ELR (cell line): ENCODE measurements at places on chromosomes 11 and 22.

DNA sequence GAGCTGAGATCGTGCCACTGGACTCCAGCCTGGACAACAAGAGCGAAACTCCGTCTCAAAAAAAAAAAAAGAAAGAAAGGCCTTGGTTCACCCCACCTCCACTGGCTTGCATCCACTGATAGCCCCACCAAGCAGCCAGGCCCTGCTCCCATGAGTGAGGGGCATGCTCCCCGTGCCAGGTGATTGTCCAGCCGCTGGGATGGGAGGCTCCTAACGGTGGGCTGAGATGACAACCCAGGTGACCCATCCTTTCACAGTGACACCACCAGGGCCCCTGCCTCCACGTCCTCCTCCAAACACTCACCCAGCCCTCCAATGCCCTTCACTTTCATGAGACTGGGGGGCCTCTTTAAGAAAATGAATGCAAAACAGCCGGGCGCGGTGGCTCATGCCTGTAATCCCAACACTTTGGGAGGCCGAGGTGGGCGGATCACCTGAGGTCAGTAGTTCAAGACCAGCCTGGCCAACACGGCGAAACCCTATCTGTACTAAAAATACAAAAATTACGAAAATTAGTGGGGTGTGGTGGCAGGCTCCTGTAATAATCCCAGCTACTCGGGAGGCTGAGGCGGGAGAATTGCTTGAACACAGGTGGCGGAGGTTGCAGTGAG lies 8.6 kb upstream of the DERL3 start:
- no peak for DNase-seq

DNA sequence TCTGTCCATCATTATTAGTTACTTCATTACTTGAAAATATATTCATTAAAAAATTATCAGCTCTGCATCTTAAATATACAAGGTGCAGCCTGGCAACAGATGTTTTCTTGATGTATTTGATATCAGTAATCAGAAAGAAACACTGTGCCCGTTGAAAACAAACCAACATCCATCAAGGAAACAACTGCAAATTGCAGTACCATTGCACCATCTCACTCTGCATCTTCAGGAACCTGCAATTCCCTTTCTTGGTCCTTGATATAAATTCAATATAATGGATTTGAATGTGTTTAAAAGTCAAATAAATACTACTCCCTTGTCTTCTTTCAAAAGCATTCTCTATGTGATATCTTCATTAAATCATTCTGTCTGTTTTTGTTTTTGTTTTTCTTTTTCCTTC lies 1131.2 kb downstream of the FAM181B start:
- DNase-seq, result no peak

- peak; percentile 15 for DNase-seq
Measured at GRCh38 chr22:45859231-45860161, 117.5 kb downstream of the WNT7B start.

DNA sequence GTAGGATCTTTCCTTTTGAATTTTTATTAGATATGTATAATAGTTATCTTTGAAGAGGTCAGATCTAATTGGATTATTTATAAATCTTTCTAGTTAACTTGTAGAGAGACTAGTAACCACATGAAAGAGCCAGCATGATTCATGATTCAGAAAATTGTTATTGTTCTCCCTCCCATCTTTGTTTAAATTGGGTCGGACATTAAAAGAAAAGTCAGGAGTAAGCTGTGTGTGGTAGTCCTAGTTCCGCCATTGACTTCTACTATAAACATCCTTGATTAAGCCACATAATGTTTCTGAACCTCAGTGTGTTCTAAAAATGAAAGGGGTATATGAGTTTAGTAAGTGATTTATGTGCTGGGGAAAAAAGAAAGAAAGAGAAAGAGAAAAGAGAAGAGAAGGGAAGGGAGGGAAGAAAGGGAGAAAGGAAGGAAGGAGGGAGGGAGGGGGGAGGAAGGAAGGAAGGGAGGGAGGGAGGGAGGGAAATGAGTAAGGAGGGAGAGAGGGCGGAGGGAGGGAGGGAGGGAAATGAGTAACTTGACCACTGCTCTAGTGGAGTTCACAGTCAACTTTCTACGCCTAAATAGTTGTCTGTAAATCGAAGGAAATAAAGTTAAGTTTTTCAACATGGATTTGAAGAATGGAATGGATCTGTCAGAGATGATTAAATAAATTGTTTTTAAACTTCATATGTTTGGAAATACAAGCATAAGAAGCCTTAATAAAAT lies 32.9 kb downstream of the SIK2 start:
- peak; percentile 65 for DNase-seq

DNA sequence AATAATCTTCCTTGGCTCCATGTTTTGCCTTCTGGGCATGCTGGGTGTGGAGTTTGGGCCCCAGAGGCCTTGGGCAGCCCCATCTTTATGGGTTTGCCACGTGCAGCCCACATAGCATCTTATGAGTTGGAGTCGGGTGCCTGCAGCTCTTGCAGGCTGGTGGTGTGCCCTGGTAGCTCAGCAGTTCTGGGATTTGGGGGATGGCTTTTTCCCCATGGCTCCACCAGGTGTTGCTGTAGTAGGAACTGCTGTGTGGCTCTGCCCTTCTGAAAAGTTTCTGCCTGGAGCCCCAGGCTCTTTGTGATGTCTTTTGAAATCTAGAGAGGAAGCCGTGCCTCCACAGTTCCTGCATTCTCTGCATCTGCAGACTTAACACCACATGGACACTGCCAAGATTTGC lies 16.8 kb downstream of the EED start:
- DNase-seq, result no peak
